ENCODE measurements at places on chromosomes 6 and 20. TPM values are rescaled to one million over a fixed set of nuclear protein-coding genes. Genes with fewer than 3 reads are reported as not detected.
A peak's percentile ranks its signal among the peaks of the same experiment; 100 is the strongest.

DNA sequence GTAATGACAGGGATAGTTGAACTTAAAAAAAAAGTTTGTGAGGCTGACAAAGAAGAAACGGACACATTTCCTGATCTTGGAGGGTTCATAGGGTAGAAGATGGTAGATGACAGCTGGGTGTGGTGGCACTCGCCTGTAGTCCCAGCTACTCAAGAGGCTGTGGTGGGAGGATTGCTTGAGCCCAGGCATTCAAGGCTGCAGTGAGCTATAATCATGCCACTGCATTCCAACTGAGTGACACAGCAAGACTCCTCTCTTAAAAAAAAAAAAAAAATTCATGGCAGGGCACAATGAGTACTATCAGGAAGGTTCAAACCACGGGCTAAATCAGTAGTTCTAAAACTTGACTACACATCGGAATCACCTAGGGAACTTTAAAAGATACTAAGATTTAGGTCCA, 2.0 kb upstream of the MICA start:
- no peaks in the 10 kb centered on the region for H3K27me3 ChIP-seq
- peak overlapping the region; percentile 90 for H3K4me3 ChIP-seq
- H3K27ac ChIP-seq: peak overlapping the region; percentile 89
- H3K4me1 ChIP-seq: peaks cover 42% of the 10 kb centered on the region
- DNase-seq: no peak

GRCh38 chr6:3376893-3377535, 79.8 kb downstream of the SLC22A23 start:
- no peak for DNase-seq
- H3K36me3 ChIP-seq: no peaks in the 10 kb centered on the region
- no peak overlapping the region for H3K27ac ChIP-seq
- H3K4me1 ChIP-seq: peaks cover 5% of the 10 kb centered on the region
- H3K27me3 ChIP-seq: peaks cover 6% of the 10 kb centered on the region

GRCh38 chr6:45812922-45813321, 202.7 kb downstream of the CLIC5 start:
- no peaks in the 10 kb centered on the region for H3K4me1 ChIP-seq
- H3K36me3 ChIP-seq: peaks cover 2% of the 10 kb centered on the region
- no peak overlapping the region for H3K27ac ChIP-seq

- H3K36me3 ChIP-seq: peaks cover under 1% of the 10 kb centered on the region
- no peak overlapping the region for H3K4me3 ChIP-seq
- H3K4me1 ChIP-seq: no peaks in the 10 kb centered on the region
Measured at GRCh38 chr6:108417027-108417426, 122.2 kb downstream of the AFG1L start.

GRCh38 chr6:6565069-6565468, 23.5 kb upstream of the LY86 start:
- H3K27ac ChIP-seq: no peak overlapping the region
- H3K4me1 ChIP-seq: peaks cover 17% of the 10 kb centered on the region
- peaks cover 23% of the 10 kb centered on the region for H3K36me3 ChIP-seq
- no peak overlapping the region for H3K4me3 ChIP-seq
- DNase-seq: no peak

DNA sequence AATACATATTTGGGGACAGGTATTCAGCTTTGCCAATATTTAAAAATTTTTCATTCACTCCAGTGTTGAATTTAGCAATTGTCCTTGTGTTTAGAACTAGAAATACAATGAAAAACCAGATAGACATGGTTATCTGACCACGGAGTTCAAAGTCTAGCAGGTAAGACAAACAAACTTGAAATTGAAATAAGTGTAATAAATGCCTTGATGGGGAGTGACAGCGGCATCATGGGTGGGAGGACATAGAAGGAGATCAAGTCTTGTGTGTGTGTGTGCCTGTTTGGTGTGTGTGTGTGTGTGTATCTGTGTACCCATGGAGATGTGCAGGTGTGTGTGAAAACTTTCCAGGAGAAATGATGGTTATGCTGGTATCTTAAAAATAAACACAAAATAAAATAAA, 750.0 kb upstream of the CITED2 start:
- no peak overlapping the region for H3K27ac ChIP-seq
- no peak overlapping the region for H3K4me3 ChIP-seq
- no peaks in the 10 kb centered on the region for H3K27me3 ChIP-seq
- no peaks in the 10 kb centered on the region for H3K36me3 ChIP-seq
- DNase-seq: no peak
- H3K4me1 ChIP-seq: no peaks in the 10 kb centered on the region

- peaks cover 39% of the 10 kb centered on the region for H3K4me1 ChIP-seq
- peaks cover 27% of the 10 kb centered on the region for H3K36me3 ChIP-seq
- DNase-seq: no peak
- peak overlapping the region; percentile 62 for H3K4me3 ChIP-seq
Measured at GRCh38 chr6:43630980-43631619, 2.0 kb upstream of the GTPBP2 start.

DNA sequence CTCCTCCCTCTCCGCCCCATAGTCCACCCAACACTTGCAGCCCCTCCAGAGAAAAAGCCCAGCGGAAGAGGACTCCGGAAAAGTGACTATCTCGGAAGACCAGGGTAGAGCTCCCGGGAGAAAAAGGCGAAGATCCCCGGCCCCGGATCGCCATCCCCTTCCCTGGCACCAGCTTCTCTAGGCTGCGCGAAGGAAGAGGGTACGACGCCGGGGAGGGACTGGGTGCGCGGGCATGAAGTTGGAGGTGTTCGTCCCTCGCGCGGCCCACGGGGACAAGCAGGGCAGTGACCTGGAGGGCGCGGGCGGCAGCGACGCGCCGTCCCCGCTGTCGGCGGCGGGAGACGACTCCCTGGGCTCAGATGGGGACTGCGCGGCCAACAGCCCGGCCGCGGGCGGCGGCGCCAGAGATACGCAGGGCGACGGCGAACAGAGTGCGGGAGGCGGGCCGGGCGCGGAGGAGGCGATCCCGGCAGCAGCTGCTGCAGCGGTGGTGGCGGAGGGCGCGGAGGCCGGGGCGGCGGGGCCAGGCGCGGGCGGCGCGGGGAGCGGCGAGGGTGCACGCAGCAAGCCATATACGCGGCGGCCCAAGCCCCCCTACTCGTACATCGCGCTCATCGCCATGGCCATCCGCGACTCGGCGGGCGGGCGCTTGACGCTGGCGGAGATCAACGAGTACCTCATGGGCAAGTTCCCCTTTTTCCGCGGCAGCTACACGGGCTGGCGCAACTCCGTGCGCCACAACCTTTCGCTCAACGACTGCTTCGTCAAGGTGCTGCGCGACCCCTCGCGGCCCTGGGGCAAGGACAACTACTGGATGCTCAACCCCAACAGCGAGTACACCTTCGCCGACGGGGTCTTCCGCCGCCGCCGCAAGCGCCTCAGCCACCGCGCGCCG, 822 bp downstream of the FOXQ1 start:
- H3K36me3 ChIP-seq: peaks cover 2% of the 10 kb centered on the region
- peak overlapping the region; percentile 71 for H3K27ac ChIP-seq
- H3K4me3 ChIP-seq: peak overlapping the region; percentile 65

DNA sequence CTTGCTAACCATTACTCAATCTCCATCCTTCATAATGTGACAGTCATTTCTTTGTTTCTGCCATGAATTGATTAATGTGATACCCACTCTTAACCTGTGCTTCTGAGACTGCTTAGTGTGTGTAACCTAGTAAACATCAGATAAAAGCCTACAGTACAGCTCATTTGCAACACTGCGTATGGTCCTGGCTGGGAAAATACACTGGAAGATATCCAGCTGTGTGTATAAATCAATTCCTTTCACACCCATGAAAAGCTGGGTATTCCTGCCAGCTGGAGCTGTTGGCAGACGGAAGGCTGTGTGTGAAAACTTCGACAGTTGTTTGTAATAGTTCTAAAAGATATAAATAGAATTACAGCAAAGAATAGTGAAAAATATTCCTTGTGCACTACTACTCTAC, 509.2 kb downstream of the FRK start:
- no peak for DNase-seq
- H3K27ac ChIP-seq: no peak overlapping the region
- H3K36me3 ChIP-seq: no peaks in the 10 kb centered on the region

TRIM31 gene
- total RNA-seq: not detected

HLA-DQA2 gene
- total RNA-seq: 0.34 TPM

ATXN1 gene
- total RNA-seq: 67.2 TPM

TMEM170B gene
- 1.4 TPM for total RNA-seq

UNC93A gene
- not detected for total RNA-seq
